ENCODE measurements at places on chromosomes 4 and X.

DNA sequence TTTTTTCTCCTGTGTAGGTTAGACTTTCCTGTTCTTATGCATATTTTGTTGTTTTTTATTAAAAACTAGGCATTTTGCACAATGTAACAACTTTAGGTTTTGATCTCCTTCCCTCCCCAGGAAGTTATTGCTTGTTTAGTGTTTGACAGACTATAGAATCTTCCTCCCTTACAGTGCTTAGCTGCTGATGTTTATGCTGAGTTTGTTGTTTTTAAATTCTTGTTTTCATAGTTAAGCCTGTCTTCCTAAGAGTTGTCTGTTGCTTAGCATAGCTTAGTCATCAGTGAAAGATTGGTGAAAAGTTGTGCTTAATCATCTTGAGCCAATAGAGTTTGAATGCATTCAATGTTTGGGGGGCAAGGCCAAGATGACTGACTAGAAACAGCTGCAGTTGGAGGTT, 157.5 kb downstream of the NKX6-1 start:
- DNase-seq = no peak

GRCh38 chr4:147824316-147824715, 92.4 kb downstream of the ARHGAP10 start:
- no peak for DNase-seq

DNA sequence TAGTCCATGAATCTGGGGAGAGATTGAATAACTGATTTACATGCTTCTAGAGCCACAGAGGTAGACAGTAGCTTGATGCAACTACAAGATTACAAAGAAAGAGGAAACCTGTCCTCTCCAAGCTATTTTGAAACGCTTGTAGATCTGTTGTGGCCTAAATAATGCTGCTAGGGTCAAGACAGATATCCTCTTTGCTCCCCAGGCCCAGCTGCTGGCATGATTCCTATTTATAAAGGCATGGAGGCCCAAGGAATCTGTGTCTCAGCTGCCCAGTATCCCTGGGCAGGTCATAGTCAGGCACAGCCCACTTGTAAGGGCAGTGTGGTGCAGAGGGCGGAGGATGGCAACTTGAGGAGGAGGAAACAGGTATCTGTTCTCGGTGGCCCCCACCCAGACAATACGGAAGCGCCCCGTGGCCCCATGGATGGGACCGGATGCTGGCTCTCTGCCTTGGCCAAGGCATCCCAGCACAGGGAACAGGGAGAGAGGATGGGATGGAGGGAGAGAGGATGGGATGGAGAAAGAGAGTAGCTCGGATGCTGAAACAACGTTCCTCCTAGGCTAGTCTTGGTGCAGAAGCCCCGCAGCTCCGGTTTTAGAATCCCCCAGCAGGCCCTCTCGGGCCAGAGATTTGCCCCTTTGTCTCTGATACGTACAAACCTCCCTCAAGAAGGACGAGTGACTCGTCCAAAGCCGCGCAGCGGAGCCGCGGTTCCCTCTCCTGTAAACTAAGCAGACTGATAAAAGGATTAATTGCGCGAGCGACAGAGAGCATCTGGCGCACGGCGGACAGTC, 767 bp upstream of the SMIM20 start:
- peak; percentile 27 for DNase-seq

DNA sequence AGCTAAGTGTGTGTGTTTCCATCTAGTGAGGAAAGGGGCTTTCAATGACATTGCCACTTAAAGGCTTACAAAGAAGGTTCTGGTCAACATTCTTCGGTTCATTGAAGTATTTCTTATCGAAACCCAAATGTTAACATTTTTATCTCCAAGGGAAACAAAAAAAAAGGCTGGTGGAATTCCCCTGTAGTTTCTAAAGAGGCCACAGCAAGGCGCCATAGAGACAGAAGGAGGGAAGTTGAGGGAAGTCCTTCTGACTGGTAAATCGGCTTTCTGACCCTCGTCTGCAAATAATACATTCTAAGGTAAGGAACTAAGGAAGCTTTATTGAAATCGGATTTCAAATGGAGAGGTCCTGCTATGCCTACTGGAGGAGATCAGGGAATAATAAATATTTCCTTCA, 1.7 kb upstream of the ZFP42 start:
- DNase-seq = no peak

DNA sequence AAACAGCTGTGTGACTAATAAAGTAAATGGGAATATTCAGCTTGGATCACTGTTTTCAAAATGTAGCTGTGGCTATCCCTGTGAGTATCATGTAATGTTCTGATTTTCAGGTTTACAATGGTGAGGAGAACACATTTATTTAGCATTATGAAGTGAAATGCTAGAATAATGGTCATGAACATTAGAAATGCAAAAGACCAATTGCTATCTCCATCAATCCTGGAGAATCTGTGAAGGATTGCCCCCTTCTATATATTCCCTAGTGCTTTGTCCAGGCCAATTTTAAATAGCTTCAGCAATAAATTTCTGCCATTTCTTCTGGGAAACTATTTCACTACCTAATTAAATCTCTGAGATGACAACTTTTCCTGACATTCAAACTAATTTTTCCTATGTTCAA, 1399.1 kb downstream of the PCDH19 start:
- DNase-seq = no peak

- no peak for DNase-seq
Measured at GRCh38 chr4:100907465-100908454, 389.9 kb upstream of the EMCN start.

DNA sequence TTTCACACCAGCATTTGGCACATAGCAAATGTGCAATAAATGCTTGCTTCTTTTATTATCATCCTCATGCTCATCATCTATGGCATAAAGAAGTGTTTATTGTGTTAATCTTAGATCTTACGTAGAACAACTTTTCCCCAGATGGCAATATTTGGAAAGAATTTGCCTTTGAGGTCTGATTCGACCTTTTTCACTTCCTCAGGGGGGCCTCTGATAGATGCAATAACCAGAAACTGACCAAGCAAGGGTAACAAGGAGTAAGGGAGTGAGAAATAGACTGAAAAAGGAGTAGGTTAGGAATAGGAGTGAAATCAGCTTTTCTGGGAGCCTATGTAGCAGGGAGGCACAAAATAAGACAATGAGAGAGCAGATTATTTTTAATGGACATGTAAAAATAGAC, 70.2 kb downstream of the RRAGB start:
- no peak for DNase-seq

DNA sequence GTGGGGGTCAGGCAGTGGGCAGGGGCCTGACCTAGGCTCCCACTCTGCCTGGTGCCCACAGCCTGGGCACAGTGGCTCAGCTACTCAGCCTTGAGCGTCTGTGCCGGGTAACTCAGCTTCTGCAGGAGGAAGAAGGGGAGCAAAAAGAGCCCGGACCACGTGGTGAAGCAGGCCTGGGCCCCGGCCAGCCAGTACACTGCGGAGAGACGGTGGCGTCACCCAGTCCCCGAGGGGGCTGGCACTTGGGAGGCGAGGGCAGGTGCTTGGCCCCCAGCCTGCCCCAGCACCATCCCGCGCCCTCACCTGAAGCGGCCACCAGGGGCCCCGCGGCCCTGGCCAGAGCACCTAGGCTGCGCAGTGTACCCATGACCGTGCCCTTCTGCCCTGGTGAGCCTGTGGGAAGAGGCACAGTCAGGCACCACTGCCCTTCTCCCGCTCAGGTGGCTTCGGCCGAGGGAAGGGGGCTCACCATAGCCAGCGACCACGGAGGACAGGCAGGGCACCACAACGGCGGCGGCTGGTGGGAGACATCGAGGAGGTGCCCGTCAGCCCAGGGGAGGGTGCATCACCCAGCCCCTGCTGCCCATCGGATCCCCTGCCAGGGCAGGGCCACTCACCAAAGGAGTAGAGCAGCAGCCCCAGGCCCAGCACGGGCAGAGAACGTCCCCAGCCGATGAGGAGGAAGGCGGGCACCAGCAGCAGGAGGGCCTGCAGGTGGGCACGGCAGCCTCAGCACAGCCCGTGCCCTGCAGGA, 32.3 kb downstream of the NOP14 start:
- DNase-seq = peak; percentile 23

- peak; percentile 72 for DNase-seq
Measured at GRCh38 chr4:143514497-143514896, 995 bp downstream of the SMARCA5 start.

DNA sequence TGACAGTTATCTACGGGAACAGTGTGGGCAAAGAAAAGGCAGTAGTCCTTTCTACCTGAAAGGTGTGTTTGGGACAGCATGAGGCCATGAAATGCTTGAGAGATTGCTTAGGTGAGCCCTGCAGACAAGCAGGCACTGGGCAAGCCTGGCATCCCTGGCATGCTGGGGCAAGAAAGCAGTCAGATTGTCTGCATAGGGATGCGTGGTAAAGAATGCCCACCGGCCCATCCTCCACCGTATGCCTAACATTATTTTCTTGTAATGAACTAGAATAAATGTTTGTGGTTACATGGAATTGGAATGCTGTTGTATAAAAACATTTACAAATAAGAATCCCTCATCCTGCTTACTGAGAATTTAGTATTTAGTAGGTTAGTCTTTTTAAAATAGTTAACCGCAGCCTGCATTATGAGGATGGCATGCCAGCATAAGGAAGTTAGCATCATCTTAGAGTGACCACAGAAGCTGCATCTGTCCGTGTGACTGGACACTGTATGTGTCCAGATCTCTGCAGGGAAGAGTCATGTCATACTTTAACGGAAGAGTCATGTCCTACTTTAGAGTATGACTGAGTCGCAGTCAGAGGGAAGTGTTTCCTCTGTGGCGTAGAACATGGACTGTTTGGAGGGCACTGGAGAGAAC, 18.9 kb downstream of the ZBTB49 start:
- no peak for DNase-seq

- no peak for DNase-seq
Measured at GRCh38 chrX:125150231-125150630, 169.4 kb upstream of the TEX13C start.

DNA sequence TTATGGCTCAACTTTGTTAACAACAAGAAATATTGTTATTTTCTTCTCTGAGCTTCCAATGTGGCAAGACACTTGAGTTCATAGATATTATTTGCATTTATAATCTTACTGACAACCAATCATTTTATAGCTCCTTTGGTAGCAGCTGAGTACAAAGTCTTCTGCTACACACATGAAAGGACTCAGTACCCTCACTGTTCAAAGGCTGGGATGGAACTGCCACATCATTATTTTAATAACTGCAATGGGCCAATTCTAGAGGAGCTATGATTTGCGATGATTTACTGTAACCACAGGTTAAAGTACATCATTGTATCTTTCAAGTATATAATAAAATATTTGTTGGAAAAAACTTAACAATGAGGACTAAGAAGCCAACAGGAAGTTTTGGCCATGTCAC, 10.9 kb downstream of the MTTP start:
- no peak for DNase-seq

- DNase-seq = no peak
Measured at GRCh38 chr4:147219145-147219544, 261.8 kb upstream of the EDNRA start.

GRCh38 chr4:125331116-125331515, 16.4 kb downstream of the FAT4 start:
- no peak for DNase-seq

DNA sequence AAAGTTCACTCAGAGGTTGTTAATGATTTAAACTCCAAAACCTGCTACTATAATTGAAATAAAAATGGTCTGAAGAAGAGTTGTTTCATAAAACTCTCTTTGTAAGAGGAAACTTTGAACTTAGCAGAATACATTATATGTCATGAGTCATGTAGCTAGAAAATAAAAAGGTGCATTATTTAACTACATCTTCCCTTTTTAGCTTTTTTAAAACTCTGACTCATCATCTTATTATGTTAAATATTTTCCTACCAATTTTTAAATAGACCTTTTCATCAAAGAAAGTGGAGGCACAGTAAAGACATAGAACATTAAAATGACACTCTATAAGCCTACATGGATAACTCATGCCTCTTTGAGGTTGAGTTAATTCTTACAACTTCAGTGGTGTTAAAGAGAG, 1.2 kb upstream of the ZNF827 start:
- DNase-seq = no peak

DNA sequence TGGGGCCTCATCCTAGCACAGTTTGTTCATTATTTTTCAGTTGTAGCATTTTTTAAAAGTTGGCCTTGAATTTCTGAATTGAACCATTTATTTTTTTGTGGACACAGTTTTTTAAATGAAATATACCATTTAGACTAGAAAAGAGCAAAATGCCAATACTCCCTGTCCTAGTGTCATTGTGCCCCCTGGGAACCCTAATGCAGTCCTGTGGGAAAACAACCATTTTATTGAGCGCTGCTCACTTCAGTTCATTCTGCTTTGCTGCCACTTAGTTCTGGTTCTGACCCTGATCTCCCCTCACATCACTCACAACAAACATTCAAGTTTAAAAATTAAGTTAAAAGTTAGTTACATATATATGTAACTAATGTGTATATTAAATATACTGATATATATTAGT, 5.4 kb downstream of the NFKB1 start:
- no peak for DNase-seq

- peak; percentile 72 for DNase-seq
Measured at GRCh38 chr4:56976837-56977320, 527 bp downstream of the NOA1 start.

DNA sequence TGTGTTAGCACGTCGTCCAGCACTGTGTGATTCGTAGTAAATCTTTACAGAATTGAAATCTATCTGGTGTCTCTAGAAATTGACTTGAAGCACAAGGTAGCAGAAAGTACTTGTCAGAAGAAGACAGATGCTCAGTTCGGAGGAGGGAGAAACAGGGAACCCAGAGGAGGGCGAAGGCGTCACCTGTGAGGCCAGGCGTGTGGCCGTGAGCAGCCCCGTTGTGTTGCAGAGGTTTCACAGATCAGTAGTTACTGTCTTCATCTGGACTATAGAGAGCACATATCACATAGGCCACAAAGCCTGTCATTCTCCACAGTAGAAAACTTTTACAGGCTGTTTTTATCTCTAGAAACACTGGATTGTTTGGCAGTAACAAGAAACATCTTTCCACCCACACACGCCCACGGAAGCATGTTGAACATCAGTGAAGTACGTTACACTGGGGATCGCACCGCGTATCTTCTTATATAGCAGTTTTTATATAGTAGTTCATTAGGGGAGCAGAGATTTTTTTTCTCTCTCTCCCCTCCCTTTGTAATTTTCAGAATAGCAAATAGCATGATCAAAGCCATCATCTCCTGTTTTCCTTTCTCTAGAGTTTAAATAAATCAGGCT, 48.1 kb upstream of the TLR3 start:
- no peak for DNase-seq

DNA sequence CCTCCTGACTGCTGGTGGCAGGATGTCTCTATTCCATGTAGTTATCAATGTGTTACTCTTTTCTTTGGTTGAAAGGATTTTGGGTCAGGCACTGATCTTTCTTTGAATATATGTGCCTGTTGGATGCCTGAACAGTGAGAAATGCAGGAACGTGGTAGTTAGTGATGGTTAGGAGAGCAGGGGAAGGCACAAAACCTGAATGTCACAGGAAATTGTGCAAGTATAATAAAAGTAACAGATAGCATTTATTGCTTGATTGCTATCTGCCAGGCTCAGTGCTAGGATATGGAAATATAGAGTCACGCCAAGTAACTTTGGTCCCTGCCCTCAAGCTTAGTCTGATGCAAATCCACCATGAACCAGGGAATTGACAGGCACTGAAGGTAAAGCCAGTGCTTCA, 219.8 kb upstream of the FAT1 start:
- no peak for DNase-seq

GRCh38 chrX:125289920-125290319, 29.8 kb upstream of the TEX13C start:
- DNase-seq = no peak
